ENCODE measurements at places on chromosomes 7 and 10. TPM values are rescaled to one million over a fixed set of nuclear protein-coding genes. Genes with fewer than 3 reads are reported as not detected.

Gene CLDN3
- 0.05 TPM for polyA plus RNA-seq

Gene TMEM236
- polyA plus RNA-seq: not detected

Gene ARHGAP19
- 4.5 TPM for polyA plus RNA-seq

Gene C10orf95
- polyA plus RNA-seq: 0.05 TPM

Gene PSMG3
- polyA plus RNA-seq: 109 TPM
